ENCODE measurements at places on chromosomes 6 and 20. TPM values are rescaled to one million over a fixed set of nuclear protein-coding genes. Genes with fewer than 3 reads are reported as not detected.

- no peak overlapping the region for H3K27ac ChIP-seq
- no peaks in the 10 kb centered on the region for H3K4me1 ChIP-seq
- no peaks in the 10 kb centered on the region for H3K27me3 ChIP-seq
- DNase-seq, result no peak
- H3K36me3 ChIP-seq, result peaks cover 11% of the 10 kb centered on the region
These were observed 36.1 kb downstream of the NKX2-4 start for GRCh38 chr20:21361266-21361665.

DNA sequence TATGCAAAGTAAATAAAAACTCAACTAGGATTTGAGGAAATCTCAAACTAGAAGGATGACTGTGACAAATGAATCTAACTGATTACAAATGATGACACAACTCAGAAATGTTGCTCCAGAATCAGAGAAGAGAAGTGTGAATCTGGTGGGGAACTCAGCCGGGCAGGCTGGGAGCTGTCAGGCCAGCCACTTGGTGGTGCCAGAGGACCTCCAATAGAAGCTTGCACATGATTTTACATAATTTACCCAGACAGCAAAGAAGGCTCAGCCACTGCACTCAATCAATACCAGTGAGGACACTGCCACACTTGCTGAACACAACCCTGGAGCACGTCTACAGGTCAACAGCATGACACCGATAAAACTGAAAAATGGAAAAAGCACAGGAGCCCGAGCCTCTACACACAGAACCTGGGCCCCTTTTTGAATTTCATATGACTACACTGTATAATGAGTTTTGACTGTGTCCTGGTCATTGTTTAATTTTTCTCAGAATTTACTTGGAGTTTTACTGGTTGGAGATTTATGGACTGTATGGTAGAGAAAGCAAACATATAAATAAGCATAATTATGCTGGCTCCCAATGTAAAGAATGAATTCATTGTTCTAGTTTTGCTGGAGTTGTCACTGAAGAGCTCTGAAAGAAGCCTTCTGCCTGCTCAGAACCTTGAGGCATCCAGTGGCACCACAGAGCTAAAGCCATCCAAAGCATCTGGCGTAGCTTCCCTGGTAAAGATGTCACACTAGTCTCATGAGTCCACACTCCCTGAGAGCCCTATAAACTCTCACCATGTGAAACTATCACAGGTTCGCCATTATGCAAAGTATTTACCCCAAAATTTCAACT is 296.5 kb downstream of the THBS2 start:
- no peaks in the 10 kb centered on the region for H3K36me3 ChIP-seq
- no peaks in the 10 kb centered on the region for H3K27me3 ChIP-seq
- no peak for DNase-seq
- H3K27ac ChIP-seq, result no peak overlapping the region
- no peak overlapping the region for H3K4me3 ChIP-seq

- H3K27me3 ChIP-seq, result no peaks in the 10 kb centered on the region
- no peaks in the 10 kb centered on the region for H3K36me3 ChIP-seq
- H3K4me1 ChIP-seq, result no peaks in the 10 kb centered on the region
These were observed 12.8 kb downstream of the GSTA1 start for GRCh38 chr6:52790861-52791260.

DNA sequence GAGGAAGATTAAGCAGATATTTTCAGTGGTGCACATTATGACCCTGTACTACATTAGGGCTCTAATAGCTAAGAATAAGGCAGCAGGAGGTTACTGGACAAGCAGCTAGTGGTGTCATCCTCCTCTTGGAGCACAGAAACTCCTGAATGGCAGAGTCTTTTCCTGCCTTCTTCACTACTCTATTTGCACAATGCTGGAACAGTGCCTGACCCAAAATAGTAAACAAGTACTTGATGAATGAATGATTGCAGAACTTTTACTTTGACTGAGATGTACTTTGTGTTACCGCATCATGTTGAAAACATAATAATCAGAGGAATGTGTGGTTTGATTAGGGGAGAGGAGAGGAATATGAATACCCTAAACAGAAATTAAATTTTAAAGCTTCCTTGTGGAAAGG is 30.0 kb upstream of the UST start:
- no peaks in the 10 kb centered on the region for H3K27me3 ChIP-seq
- no peaks in the 10 kb centered on the region for H3K36me3 ChIP-seq
- DNase-seq, result no peak
- no peak overlapping the region for H3K4me3 ChIP-seq

- no peaks in the 10 kb centered on the region for H3K4me1 ChIP-seq
- DNase-seq, result no peak
- no peak overlapping the region for H3K4me3 ChIP-seq
These were observed 369.4 kb downstream of the UTRN start for GRCh38 chr6:144654506-144654905.

GRCh38 chr6:169738204-169738975 is 13.0 kb downstream of the DYNLT2 start:
- no peaks in the 10 kb centered on the region for H3K36me3 ChIP-seq
- no peaks in the 10 kb centered on the region for H3K27me3 ChIP-seq
- H3K4me1 ChIP-seq, result no peaks in the 10 kb centered on the region
- no peak overlapping the region for H3K27ac ChIP-seq
- no peak overlapping the region for H3K4me3 ChIP-seq

GRCh38 chr6:19268117-19268516 is 569.1 kb upstream of the ID4 start:
- DNase-seq, result no peak
- no peak overlapping the region for H3K27ac ChIP-seq

GRCh38 chr20:49594931-49595315 is 27.0 kb upstream of the PTGIS start:
- DNase-seq, result no peak
- H3K4me3 ChIP-seq, result no peak overlapping the region
- H3K4me1 ChIP-seq, result no peaks in the 10 kb centered on the region
- H3K27me3 ChIP-seq, result no peaks in the 10 kb centered on the region

HTR1E gene
- total RNA-seq, result not detected

GRCh38 chr20:997486-997885 is 4.6 kb downstream of the RSPO4 start:
- no peaks in the 10 kb centered on the region for H3K27me3 ChIP-seq
- H3K4me1 ChIP-seq, result no peaks in the 10 kb centered on the region

DNA sequence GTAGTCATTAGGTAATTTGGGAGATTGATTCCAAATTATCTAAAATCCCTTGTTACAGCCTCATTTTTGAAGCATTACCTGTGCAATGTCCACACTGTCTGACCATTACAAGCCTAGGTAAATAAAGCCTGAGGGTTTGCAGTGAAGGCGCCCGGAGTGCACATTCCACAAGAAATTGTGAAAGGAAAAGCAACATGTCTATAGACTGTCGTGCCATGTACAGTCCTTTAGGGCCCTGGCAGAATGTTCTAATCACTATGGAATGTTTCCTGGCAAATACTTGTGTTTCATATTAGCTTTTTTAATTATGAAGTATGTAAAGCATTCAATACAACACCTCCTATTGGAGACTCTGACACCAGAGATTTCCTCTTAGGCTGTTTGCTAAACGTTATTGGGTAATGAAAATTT is 28.9 kb downstream of the PREP start:
- peak overlapping the region; percentile 86 for H3K27ac ChIP-seq
- H3K36me3 ChIP-seq, result no peaks in the 10 kb centered on the region
- no peaks in the 10 kb centered on the region for H3K27me3 ChIP-seq

THBD gene
- 44.2 TPM for total RNA-seq

- DNase-seq, result no peak
- no peaks in the 10 kb centered on the region for H3K27me3 ChIP-seq
- no peaks in the 10 kb centered on the region for H3K4me1 ChIP-seq
- H3K4me3 ChIP-seq, result no peak overlapping the region
These were observed 27.8 kb upstream of the SMIM28 start for GRCh38 chr6:138349891-138350290.

SYNCRIP gene
- total RNA-seq, result 77.9 TPM

- no peak for DNase-seq
- no peaks in the 10 kb centered on the region for H3K4me1 ChIP-seq
- H3K4me3 ChIP-seq, result no peak overlapping the region
- no peak overlapping the region for H3K27ac ChIP-seq
- H3K27me3 ChIP-seq, result no peaks in the 10 kb centered on the region
These were observed 91.9 kb upstream of the SLC24A3 start for GRCh38 chr20:19120569-19120968.

TRIM10 gene
- total RNA-seq, result not detected

DNA sequence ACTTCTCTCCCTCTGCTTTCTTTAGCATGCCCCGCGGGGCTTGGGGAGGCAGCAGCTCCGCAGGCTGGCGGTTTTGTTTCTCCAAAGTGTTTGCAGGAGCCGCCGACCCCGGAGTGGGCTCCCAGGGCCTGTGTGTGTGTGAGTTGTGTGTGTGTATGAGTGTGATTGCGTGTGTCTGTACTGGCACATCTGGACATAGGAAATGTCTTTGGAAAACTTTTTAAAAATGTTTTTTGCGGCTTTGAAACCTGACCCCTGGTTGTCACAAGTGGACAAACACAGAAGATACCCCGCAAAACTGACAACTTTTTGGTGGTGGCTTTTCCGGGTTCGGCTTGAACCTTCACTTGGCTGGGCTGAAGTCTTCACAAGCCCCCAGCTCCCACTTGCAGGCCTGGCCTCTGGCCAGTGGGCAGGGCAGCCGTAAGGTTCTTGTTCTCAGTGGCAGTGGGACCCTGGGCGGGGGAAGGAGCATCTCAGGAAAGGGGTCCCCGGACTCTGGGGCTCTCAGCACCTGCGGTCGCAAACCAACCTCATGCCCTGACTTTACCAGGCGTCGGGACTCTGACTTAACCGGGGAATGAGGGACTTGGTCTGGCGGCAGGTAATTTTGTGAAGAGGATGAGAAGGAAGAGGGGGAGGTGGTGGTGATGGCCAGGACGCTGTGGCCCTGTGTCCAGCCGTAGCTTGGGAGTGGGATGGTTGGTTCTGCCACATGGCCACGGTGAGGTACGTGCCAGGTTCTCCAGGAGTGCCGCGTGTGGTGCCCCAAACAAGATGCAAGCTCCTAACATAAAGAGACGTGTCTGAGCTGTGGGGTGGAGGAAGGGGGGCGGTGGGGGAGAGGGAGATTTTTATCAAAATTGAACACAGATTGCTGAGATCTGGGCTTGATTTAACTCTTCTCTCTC is 619 bp downstream of the DAAM2 start:
- H3K4me3 ChIP-seq, result peak overlapping the region; percentile 73
- H3K27ac ChIP-seq, result peak overlapping the region; percentile 82
- no peaks in the 10 kb centered on the region for H3K36me3 ChIP-seq
- DNase-seq, result no peak
- no peaks in the 10 kb centered on the region for H3K27me3 ChIP-seq

DNA sequence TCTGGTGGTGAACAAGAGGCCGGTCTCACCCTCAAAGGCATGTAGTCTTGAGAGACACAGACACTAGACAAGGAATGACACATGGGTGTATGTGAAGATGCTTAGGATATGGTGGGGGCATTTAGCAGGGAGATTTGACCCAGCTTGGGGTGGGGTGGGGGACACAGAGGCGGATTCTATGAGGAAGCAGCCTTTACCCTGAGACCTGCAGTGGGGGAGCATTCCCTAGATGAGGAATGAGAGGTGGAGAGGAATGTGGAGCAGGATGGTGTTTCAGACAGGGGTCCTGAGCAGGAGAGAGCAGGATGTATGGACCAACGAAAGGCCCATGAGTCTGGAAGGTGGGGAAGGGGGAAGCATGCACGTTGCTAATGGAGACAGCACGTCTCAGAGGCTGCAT is 57.8 kb downstream of the PHACTR3 start:
- no peak overlapping the region for H3K4me3 ChIP-seq
- DNase-seq, result no peak
- H3K36me3 ChIP-seq, result no peaks in the 10 kb centered on the region
- no peaks in the 10 kb centered on the region for H3K4me1 ChIP-seq

GRCh38 chr20:1187605-1188171 is 2.9 kb upstream of the TMEM74B start:
- no peaks in the 10 kb centered on the region for H3K36me3 ChIP-seq
- no peak for DNase-seq
- no peaks in the 10 kb centered on the region for H3K4me1 ChIP-seq
- H3K27me3 ChIP-seq, result peaks cover 28% of the 10 kb centered on the region
- H3K4me3 ChIP-seq, result no peak overlapping the region
- H3K27ac ChIP-seq, result no peak overlapping the region

DNA sequence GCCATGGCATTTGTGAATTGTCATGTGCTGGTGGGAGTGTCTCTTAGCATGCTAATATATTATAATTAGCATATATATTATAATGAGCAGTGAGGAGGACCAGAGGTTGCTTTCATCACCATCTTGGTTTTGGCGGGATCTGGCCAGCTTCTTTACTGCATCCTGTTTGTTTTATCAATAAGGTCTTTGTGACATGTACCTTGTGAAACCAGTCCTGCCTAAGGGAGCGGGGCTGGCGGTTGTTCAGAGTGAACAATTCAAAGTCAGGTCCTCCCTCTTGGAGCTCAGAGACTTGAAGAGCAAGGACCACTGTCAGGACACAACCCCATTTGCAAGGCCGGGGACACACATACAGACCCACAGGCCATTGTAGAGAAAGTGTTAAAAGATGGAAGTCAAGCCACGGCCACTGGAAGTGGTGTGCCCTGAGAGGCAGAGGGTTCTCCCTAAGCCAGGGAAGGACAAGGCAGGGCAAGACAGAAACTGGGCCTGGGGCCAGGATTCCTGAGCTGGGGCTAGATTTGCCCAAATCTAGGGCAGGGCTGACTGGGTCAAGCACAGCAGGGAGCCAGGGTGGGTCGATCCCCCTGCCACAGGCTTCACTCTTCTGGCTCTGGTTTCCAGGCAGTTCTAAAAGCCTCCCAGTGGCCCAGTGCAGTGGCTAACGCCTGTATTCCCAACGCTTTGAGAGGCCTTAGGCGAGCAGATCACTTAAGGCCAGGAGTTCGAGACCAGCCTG is 14.2 kb downstream of the SLC52A3 start:
- H3K27ac ChIP-seq, result no peak overlapping the region
- no peaks in the 10 kb centered on the region for H3K27me3 ChIP-seq
- no peaks in the 10 kb centered on the region for H3K36me3 ChIP-seq
- H3K4me3 ChIP-seq, result no peak overlapping the region

CDH4 gene
- under 0.01 TPM for total RNA-seq

DNA sequence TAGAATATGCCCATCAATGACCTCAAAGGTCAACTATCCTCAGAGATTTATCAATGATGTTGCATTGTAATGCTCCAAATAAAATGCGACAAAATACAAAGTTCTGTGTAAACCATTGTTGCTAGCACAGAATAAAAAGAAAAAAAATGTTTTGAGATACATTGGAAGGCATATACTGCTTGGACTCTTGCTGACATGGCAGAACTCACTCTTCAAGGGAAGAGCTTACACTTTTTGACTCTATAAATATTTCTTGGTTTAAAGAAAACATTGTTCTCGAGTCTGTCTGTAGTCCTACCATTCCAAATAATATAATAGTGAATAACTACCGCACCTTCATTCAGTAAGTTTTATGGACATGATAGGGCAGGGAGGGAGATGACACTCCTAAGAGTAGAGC is 178.7 kb upstream of the RSPO3 start:
- H3K4me3 ChIP-seq, result no peak overlapping the region
- DNase-seq, result no peak
- no peaks in the 10 kb centered on the region for H3K27me3 ChIP-seq

HACE1 gene
- total RNA-seq, result 20.2 TPM

ENPP3 gene
- 1.8 TPM for total RNA-seq

HLA-DQA1 gene
- total RNA-seq, result 15.0 TPM

DNA sequence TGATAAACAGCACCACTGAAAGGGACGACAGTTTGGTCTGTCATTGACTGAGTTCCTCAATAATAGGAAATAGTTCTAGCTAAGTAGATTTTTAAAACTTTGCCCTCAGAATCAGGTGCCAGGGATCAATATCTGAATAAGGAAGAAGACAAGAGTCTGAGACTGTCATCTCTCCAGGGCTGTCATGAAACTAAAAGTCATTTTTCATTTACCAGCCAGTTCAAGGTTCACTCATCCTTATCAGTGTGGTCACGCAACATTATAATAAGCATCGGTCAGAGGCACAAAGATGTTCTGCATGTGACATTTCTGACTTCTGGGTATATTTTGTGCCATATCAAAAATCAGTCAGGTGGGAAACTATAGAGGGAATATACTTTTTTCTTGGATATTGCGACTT is 52.5 kb upstream of the E2F3 start:
- DNase-seq, result no peak
- no peaks in the 10 kb centered on the region for H3K27me3 ChIP-seq
- no peaks in the 10 kb centered on the region for H3K4me1 ChIP-seq
- H3K27ac ChIP-seq, result no peak overlapping the region
- no peaks in the 10 kb centered on the region for H3K36me3 ChIP-seq
